ENCODE measurements at places on chromosomes 1 and 21.

GRCh38 chr1:94383966-94384408 is 34.2 kb upstream of the ABCD3 start:
- no peak for DNase-seq

DNA sequence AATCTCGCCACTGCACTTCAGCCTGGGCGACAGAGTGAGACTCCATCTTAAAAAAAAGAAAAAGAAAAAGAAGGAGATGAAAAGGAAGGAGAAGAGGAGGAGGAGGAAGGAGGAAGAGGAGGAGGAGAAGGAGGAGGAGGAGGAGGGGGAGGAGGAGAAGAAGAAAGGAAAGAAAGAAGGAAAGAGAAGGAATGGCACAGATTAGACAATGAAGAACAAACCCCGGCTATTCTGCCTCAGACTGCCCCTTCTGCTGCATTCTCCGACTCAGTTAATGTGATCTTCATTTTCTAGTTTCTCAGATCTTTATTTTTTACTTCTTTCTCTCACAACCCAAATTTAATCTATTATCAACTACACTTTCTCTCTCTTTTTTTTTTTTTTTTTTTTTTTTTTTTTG is 40.1 kb upstream of the PTGFRN start:
- no peak for DNase-seq

DNA sequence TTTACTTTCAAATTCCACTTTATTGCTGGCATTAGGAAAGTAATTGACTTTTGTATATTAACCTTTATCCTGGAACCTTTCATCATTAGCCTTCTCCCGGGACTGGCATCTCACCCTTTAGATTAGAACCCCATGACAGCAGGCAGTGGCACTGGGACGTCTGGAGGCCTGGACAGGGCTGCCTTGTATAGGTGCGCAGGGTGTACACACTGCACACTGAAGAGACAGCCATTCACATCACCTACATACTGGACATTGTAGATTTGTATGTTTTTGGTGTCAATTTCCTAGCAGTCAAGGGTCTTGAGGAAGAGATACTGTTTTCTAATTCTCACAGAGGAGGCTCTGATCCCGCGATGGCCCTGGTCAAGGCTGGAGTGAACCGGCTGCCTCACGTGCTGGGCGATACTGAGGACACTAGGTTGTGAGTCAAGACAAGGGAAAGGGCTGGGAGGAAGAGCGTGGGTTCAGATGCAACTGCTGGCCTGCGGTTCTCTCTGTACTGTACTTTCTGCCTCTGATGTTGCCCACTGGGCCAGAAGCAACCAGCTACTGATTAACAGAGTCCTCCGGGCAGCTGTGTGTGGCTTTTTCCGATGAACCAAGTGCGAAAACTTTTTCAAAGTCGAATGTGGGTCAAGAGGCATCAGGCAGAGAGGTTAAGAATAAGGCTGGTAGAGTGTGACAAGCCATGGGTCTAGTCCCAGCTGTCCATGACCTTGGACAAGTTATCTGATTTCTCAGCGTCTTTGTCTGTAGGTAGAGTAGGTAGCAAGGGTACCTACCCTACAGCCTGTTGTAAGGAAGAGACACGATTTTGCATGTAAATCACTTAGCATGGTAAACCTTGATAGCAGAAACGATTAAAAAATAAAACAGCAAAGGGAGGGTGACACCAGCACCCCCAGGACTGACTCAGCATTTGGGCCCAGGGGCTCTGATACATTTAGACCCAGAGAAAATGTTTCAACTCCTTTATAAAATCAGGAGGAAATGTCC is 38.2 kb upstream of the SLC25A33 start:
- DNase-seq: no peak

GRCh38 chr1:204439621-204440375 is 28.2 kb upstream of the PPP1R15B start:
- DNase-seq: no peak

GRCh38 chr1:96009831-96010434 is 711.7 kb upstream of the PTBP2 start:
- no peak for DNase-seq

GRCh38 chr1:214022229-214022791 is 34.5 kb downstream of the PROX1 start:
- no peak for DNase-seq

- DNase-seq: no peak
These were observed 51.5 kb downstream of the NAV1 start for GRCh38 chr1:201590474-201590873.

GRCh38 chr1:76390456-76390855 is 315.9 kb downstream of the ST6GALNAC3 start:
- DNase-seq: no peak

DNA sequence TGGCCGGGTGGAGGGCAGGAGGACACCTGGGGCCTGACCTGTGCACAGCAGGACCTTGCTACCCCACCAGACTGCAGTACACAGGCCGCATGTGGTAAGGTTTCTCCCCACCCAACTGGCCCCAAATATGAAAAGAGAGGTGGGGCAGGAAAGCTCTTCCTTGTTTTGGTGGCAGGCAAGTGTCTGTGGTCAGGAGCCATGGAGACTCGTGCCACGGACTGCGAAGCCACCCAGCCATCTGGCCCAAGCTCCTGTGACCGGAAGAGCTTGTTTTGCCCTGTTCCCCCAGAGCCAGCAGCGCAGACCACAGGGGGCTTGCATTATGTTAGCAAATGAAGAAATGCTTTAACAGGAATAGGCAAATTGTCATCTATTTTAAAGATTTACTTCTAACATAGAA is 54.9 kb downstream of the OLIG1 start:
- DNase-seq: no peak

DNA sequence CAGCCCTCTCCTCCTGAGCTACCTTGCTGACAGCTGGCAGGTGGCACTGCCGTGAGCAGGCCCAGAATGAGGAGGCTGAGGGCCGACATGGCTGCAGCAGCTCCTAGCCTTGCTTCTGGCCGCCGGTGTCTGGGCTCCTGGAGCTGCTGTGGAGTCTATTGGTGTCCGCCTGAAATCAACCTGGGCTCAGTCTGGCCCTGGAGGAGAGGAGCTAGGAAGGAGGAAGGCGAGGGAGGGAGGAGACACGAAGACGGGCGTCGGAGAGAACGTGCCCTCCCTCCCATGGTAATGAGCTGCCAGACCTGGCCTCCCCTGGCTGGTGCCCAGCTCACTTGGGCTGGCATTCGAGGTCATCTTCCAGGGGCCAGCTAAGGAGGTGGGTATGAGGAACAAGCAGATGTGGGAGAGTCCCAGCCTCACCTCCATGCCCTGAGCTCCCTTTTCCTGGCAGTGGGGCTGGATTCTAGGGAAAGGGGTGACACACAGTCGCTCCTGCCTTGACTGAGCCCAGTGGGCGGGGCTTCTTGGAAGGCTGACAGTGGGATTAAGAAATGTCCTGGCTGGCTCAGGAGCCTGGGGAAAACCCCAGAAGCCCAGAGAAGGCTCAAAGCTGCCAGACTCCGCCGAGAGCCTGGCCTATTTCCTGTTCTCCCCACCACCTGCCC is at the start of gene PDZK1IP1:
TSS of gene PDZK1IP1 (minus strand) at position 193 of the 665 bp plus-strand sequence. CDS start at position 89, 104 bp downstream.
- peak; percentile 89 for DNase-seq

- no peak for DNase-seq
These were observed 246.5 kb downstream of the TOMM20 start for GRCh38 chr1:234881893-234882771.

- no peak for DNase-seq
These were observed 110.5 kb upstream of the CDC42BPA start for GRCh38 chr1:227428803-227429202.

GRCh38 chr21:41932576-41933312 is 21.1 kb downstream of the C2CD2 start:
- no peak for DNase-seq

DNA sequence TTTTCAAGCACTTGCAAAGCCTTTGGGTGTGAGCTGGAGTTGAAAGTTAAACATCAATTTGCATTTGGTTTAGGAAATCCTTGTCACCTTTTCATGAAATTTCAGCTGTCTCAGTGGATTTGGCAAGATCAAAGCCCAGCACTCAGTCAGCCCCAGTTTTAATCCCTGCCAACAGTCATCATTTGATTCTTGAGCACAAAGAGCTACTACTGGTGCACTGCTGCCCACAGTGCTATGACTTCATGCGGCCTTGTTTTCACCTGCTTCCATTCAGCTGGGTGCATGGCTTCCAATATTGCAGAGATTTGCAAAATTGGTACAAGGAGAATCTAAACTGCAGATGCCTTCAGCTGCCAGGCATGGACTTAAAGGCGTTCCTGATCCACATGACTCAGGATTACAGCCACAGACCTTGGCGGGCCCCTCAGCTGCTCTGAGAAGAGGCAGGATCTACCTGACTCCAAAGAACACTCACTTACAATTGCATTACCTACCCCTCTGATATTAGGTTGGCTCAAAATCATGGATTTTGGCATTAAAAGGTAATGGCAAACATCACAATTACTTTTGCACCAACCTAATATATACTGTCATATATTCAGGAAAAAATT is 259.1 kb downstream of the DSCAM start:
- DNase-seq: no peak

DNA sequence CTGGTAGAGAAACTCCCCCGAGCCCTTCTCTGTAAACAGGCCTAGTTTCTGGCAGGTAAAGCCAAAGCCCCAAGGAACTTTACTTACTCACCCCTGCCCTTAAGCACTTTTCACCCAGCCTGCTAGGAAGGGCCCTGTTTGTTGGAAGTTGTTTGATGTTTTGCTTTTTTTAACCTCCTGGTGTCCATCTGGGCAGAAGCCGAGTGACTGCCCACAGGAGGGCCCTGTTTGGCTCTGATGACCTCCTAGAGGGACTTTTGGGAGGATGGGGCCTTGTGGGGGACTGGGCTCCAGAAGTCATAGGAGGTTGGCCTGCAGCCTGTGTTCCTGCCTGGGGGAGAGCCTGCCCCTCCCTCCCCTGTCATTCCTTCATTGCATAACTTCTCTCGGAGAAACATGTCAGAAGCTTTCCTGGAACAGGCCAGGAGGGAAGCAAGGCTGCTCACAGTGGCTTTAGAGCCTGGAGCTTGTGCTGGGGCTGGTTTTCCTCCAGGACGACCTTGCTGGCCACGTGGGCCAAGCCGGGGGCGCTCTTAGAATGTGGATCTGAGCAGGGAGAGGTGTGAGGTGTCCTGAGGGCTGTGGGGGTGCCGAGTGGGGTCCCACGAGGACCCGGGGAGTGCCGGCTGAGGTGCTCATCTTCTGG is 33.9 kb downstream of the COQ8A start:
- DNase-seq: peak; percentile 40

DNA sequence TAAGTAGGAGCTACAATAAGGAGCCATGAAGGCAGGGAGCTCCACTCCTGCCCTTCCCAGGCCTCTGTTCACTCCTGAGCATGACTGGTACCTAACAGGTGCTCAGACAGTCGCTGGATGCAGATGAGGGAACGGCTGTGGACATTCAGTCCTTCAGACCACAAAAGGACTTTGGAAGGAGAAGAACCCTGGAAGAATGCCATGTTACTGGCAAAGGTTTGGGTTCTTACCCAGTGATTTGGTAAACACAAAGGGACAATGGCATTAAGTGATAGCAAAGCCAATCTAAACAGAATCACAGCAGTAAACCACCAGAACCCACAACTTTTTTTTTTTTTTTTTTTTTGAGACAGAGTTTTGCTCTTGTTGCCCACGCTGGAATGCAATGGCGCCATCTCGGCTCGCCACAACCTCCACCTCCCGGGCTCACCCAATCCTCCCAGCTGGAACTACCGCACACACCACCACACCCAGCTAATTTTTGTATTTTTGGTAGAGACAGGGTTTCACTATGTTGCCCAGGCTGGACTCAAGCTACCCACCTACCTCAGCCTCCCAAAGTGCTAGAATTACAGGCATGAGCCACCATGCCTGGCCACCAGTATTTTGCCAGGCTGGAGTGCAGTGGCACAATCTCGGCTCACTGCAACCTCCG is 7.5 kb upstream of the CBR3 start:
- no peak for DNase-seq

DNA sequence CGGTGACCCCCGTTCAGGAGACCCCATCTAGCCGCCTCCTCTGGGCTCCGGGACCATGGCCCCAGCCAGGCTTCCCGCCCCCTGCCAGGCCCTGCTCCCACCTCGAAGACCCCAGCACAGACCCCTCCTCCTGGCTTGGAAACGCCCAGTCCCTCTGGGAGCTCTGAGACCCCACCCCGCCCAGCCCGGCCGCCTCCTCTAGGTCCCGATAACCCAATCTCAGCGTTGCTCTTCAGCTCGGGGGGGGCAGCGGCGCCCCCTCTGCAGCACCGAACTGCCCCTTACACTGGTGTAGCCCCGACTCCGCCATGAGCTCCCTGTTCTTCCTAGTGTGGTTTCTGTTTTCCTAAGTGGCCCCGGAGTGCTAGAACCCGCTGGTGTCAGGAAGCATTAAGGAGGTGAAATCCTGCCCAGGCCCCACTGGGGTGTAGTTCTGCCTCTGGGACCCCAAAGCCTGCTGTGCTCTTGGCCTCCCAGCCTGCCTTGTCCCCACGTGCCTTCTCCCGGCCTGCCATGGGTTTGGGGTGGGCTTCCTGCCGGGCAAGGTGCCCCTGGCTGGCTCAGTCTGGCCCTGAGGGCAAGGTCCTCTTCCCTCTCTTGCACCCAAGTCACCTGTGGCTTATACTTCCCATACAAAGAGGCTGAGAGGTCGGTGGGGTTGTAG is 10.7 kb upstream of the MMEL1 start:
- no peak for DNase-seq

GRCh38 chr1:91120936-91121335 is 99.1 kb upstream of the ZNF644 start:
- no peak for DNase-seq

DNA sequence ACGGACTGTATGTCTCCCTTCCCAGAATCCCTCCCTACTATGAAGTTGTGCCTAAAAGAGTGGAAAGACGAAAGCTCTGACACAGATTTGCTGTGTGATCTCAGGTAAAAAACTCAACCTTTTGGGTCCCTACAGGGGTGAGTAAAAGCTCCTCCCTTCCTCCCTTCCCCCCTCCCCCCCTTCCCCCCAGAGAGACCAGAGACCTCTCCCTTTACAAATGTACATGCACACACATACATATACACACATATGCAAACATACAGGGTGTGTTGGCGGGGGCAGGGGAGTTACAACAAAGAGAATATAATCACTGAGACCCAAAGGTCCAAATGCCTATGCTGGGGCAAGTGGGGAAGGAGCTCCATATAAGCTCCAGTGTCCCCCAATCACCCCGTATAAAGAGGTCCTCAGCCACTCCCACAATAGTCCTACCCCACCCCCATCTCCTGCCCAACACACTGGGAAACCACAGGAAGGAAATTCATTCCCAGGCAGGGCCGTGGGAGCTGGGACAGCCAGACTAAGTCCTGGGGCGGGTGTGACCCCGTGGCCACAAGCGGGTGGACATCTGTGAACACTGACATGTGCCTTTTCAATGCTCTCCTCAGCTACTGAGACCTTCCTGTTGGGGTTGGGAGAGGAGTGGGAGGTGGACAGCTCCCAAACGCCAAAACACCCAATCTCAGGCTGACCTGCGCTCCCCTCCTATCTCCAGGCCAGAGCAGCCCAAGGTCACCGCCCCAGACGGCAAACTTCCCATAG is 2.0 kb downstream of the MEF2D start:
- DNase-seq: no peak

DNA sequence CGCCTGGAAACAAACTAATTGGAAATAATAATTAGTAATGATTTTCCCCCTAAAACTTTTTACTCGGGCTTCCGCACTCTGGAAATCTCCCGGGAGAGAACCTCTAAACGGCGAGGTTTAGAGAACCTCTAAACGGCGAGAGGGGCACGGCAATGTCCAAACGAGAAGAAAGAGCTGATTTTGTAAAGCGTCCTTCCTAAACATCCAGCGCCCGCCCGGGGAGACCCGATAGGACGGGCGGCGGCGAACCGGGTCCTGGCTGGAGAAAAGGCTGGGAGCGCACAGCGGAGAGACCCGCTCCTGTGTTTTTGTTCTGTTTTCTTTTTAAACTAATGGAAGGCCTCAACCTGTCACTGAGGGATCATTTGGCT is 1.6 kb downstream of the PAX7 start:
- no peak for DNase-seq
